ENCODE measurements at places on chromosomes 7 and 10.

- DNase-seq, result peak; percentile 38
Observed at GRCh38 chr10:125025341-125025740, 83.4 kb downstream of the ZRANB1 start.

DNA sequence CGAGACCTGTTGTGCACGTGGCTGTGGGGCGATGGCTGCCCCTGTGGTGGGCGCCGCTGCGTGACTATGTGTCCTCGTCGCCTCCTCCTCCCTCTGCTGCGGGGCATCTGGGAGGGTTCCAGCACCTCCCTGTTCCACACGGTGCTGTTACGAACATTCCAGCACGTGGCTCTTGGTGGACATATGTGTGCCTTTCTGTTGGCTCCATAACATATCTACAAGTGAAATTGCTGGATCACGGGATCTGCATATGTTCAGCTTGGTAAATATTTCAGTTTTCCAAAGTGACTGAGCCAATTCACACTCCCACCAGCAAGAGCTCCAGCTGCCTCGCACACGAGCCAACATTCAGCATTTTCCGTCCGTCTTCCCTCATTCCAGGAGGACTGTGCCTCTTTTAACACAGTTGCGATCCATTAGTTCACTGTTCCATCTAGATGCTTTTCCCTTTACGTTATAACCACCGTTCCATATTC is 25.1 kb downstream of the SNX8 start:
- DNase-seq, result no peak

DNA sequence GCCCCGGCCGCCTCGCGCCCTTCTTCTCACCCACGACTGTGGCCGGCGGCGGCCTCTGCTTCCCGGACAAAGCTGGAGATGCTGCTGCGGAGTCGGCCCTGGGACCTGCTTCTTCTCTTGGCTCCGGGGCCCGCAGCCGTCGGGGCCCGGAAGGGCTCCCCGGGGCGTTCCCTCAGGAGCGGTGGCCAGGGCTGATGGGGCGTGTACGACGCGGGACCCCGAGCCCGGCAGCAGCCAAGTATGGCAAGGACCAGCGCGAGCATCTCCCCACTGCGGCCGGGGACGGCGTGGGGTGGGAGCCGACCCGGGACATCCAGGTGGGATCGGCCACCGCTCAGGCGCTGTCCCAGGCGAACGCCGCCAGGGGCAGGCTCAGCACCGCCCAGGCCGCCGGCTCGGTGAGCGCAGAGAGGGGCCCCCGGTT is 27.6 kb upstream of the BMS1 start:
- DNase-seq, result no peak

DNA sequence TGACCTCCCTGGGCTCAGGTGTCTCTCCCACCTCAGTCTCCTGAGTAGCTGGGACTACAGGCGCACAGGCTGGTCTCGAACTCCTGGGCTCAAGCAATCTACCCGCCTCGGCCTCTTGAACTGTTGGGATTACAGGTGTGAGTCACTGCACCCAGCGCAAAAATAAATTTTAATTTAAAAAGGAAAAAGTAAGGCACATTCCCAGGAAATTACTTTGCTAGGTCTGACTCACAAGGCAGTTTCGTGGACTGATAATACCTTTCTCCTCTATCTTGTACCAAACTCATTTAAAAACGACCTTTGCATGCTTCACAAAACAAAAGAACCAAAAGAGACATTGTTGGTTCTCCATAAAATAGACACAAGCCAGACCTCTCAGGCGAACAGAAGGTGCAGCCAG is 29.7 kb downstream of the PARP12 start:
- no peak for DNase-seq

DNA sequence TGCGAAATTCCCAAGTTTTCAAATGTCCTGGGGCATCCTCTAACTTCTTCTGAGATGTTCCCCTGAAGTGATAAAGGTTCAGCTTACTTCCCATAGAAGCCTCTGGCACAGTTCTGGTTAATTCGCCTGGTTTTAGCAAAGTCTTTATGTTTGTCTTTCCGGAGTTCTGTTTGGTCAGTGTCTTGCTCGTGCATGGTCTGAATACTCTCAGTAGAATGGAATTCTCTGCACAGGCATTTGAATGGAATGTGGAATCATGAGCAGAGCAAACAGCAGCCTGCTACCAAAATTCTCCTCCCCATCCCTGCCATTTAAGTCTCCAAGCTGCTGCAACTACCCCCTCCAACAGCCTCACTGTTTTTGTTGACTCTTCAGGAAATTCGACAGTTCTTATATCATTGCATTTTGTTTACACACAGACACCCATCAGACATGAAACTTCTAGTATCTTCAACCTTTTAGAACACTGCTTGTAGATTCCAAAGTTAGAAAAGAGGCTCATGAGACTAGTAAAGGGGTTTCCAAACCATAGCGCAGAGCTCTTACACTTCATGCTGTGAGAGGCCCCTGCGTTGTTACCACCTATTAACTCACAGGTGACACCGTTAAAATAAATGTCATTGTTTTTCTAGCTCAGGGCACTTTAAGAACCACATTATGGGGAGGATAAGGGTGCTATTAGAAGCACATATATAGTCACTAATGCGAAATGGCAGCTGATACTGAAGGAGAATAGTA is 129.7 kb downstream of the PLCE1 start:
- DNase-seq, result peak; percentile 74

GRCh38 chr10:79444199-79445119 is 965 bp downstream of the ZCCHC24 start:
- peak; percentile 93 for DNase-seq

GRCh38 chr7:28919510-28919909 is 38.6 kb downstream of the TRIL start:
- no peak for DNase-seq

GRCh38 chr10:72308320-72308987 is 34.7 kb downstream of the DDIT4 start:
- peak; percentile 46 for DNase-seq

All from fibroblast of gingiva (primary cell).